ENCODE measurements at places on chromosomes 13 and 19.

DNA sequence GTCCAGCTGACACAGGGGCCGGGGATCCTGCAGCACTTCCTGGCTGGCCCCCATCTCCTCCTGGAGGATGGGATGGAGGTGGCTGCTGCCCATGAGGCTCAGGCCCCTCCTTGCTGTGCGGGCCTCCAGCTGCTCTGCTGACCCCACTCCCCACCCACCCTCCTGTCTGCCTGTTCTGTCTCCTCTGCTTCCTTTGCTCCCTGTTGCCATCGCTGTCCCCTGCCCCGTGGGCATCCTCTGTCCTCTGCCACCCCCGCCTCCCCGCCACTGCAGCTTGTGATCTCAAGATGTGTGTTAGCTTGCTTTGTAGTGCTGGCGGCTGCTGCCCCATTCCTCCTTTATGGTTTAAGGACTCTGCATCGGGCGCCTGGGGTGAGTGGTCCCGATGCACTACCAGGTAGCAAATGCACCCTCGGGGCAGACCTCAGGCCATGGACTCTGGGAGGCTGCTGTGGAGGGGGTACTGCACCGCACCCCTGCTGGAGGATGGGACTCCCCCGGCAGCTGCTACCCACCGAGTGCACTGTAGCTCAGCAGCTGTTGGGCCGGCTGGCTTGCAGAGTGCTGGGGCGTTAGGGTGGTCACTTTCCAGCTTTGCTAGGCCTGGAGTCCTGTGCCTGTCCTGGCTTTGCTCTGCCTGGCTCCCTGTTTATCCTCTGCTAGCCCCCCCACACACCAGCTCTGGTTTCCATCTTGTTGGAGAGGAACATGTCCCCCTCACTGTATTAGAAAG, 15.8 kb upstream of the C19orf33 start:
- no peak for DNase-seq

GRCh38 chr13:32582991-32583390, 3.3 kb upstream of the PDS5B start:
- no peak for DNase-seq

- no peak for DNase-seq
These were observed 208.5 kb downstream of the TSHZ3 start for GRCh38 chr19:31140717-31141116.

DNA sequence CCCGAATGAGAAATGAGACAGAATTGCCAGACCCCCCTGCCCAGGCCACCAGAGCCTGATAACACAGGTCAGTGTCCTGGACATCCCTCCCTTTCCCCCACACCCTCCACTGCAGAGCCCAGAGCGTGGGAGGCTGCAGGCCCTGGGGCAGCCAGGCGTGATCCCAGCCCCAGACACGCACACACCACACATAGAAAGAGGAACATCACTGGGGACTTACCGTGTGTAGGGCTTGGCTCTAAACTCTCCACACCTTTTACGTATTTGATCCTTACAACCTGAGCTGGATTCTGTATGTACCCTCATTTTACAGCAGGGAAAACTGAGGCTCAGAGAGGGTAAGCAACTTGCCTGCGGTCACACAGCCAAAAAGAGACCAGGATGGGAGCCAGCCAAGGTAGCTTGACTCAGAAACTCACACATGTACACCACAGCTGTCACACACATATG, 334 bp upstream of the ANGPTL6 start:
- no peak for DNase-seq

DNA sequence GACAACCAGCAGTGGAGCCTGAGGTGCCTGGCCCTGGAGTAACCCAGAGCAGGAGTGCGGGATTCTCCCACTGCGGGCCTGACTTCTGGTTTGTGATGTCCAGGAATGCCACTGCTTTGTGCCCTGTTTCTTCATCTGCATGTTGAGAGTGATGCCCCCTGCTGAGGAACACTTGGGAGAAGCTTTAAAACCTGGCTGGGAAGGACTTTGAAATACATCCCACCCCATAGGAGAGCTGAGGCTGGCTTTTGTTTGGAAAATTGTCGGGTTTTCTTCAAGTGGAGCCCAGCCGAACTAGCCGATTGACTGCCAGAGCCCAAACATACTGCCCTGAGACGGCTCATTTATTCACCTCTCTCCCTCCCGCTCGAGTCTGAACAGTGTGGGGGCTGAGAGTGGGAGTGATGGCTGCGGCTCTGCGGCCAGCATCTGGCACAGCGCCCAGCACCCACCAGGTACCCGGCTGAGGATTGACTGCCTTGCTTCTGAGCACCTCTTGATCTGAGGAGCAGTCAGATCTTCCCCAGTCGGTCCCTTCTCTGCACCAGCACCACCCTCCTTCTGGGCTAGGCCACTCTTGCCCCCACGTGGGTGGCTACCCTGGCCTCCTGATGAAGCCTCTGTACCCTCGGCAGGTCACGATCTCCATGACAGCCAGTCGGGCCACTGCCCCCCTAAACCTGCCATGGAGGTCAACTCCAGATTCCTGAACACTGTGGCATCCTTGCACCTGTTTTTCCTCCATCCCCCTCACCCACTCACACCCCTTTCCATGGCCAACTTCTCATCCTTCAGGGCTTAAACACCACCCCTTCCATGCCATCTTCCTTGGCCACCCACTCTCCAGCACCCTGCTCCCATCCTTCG, 148.9 kb downstream of the SIPA1L3 start:
- no peak for DNase-seq

DNA sequence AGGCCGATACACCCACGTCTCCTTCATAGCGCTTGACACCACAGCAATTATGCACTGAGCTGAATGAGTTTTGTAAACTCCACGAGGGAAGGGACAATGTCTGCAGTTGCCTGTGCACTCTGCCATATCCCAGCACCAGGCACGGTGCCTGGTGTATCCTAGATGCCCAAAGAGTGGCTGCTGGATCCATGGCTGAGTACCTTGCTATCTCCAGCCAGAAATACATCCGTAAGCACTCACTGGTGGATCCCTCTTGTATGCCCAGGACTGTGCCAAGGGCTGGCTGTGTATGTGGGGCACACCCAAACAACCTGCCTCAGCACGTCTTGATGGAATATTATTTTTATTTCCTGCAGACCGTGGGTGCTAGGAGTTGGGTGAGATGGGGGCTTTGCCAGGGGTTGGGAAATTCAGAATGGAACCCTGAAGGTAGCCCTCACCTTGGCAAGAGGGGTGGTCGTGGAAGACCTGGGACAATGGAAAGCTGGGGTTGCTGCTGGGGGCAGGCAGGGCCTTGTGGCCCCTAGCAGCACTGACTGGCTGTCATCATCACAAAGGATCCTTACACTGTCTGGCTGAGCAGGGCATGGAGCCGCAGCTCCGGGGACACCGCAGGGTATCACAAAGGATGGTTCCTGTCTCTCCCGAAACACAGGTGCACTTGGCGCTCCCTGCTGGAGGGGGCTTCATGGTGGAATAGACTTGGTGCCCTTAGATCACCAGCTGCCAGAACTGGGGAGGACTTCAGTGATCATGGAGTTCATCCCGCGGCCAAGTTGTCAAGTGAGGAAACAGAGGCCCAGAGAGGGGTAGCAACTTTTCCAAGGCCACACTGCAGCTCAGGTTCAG, 131.3 kb downstream of the URI1 start:
- no peak for DNase-seq

GRCh38 chr13:28849441-28849840, 29.3 kb downstream of the MTUS2 start:
- no peak for DNase-seq

GRCh38 chr19:19191768-19192077, 229 bp downstream of the BORCS8 start:
- DNase-seq: no peak

DNA sequence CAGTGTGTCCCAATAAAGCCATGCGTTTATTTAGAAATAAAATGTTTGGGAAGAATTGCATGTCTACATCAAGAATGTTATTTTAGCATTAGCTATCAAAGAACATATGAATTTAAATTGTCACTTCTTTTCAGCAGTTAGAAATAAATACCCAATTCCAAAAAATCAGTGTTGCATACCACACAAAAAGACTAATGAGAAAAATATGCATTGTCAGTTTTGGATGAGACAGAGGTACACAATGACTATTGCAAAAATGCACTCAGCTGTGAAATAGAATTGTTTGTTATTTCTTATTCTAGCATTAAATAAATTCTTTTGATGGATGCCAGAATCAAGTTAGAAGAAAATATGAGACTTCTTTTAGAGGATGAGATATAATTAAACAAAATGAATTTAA, 833.9 kb downstream of the SLITRK1 start:
- no peak for DNase-seq

DNA sequence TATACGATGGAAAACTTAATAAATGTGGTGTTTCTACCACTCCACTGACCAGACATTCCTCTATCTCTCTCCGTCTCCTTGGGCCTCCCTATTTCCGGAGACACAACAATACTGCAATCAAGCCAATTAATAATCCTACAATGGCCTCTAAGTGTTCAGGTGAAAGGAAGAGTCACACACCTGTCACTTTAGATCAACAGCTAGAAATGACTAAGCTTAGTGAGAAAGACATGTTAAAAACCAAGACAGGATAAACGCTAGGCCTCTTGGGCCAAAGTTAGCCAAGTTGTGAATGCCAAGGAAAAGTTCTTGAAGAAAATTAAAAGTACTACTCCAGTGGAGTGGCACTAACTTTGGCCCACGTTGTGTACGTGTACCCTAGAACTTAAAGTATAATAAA, 22.5 kb downstream of the ZDHHC20 start:
- DNase-seq: no peak

- no peak for DNase-seq
These were observed 17.3 kb upstream of the UQCR11 start for GRCh38 chr19:1622541-1622940.

- no peak for DNase-seq
These were observed 9.0 kb upstream of the MLLT1 start for GRCh38 chr19:6288737-6289136.

GRCh38 chr13:75693227-75693626, 57.1 kb downstream of the LMO7 start:
- DNase-seq: no peak

- DNase-seq: no peak
These were observed 145.6 kb downstream of the DPF1 start for GRCh38 chr19:38078302-38078930.

GRCh38 chr13:74892096-74892495, 589.9 kb downstream of the TBC1D4 start:
- DNase-seq: no peak

GRCh38 chr19:11563532-11563931, 4.5 kb upstream of the ELOF1 start:
- no peak for DNase-seq

DNA sequence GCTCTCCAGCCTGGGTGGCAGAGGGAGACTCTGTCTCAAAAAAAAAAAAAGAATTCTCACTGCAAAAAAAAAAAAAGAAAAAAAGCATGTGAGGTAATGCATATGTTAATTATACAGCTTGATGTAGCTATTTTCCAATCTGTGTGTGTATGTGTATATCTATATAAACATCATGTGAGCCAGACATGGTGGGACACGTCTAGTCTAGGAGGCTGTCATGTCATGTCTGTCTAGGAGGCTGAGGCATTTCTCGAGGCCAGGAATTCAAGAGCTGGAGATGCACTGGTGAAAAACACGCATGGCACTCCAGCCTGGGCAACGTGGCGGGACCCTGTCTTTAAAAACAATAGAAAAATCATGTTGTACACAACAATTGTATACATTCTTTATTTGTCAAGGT, 6.9 kb upstream of the SBK3 start:
- no peak for DNase-seq

DNA sequence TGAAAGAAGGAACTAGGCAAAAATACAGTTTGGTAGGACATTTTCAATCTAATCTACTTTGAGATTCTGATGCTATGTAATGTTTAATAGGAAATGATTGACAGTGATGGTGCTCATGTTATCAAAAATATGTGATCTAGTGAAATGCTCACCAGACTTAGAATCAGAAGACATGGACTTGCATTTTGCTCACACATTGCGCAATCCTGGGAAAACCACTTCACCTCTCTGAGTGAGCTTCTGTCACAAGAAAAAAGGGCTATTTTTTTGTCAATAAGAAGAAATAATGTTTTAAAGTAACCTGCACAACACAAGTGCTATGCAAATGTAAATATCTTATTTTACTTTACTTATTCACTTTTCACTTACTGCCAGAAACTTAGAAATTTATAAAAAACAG, 380.9 kb upstream of the HTR2A start:
- no peak for DNase-seq

DNA sequence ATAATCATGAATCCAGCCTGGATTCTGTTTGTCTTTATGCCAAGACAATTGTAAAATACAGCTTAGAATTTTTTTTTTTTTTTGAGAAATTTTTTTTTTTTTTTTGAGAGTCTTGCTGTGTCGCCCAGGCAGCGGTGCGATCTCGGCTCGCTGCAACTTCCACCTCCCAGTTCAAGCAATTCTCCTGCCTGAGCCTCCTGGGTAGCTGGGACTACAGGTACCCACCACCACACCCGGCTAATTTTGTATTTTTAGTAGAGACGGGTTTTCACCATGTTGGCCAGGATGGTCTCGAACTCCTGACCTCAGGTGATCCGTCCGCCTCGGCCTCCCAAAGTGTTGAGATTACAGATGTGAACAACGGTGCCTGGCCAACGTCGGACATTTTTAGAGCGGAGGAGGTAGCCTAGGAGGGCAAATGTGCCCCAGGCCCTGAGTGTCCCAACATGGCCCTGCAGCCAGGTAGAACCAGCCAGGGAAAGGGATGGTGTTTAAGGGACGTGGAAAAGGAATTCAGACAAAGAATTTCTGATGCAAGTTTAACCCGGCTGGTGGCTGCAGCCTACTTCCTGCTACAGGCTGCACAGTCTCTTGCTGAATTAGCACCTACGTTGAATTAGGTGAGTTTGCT, 89.8 kb downstream of the GNG7 start:
- DNase-seq: no peak

DNA sequence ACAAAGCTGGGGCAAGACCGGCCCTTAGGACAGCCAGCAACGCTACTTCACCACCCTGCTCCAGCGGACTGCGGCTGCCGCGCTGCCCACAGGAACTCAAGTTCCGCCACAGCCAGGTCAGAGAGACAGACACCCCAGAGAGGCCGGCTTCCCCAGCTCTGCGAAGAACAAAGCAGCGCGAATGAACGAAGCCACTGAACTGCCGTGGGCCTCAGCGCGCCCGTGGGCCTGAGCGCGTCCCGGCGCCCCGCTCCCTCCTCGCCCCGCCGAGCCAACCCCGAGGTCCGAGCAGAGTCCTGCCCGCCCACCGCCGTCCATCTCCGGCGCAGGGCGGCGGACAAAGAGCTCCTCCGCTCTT, 158.4 kb downstream of the RNF17 start:
- DNase-seq: no peak

DNA sequence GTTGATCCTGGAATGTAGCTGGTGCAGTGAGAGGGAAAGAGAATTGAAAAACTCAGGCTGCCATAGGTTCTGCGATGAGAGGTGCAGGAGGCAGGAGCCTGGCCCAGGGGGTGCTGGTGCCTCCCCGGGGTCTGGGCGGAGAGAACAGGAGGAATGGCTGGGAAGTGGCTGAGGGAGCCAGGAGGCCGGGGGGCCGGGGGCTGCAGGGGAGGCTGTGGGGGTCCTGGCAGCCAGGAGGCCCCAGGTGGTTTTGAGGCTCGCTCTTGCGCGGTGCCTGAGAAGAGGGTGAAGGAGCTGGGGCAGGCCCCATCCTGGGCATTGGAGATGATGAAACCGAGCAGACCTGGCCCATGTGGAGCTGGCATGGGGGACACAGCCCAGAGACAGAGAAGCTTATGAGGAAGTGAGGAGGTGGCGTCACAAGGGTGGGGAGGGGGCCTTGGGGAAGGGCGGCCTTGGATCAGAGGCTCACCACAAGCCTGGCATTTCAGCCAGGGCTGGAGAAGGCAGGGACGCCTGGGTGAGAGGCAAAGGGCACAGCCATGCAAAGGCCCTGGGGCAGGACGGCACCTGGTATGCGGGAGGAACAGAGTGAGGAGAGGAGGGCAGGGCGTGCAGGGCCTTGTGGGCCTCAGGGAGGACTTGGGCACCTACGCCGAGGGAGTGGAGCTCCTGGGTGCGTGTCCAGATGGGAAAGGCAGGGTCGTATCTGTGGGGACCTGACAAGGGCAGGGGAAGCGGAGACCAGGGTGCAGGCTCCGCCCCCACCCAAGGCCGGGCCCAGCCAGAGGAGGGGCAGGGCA, 1.3 kb upstream of the TEKTIP1 start:
- DNase-seq: no peak
